ENCODE measurements at places on chromosomes 2 and 18. TPM values are rescaled to one million over a fixed set of nuclear protein-coding genes. Genes with fewer than 3 reads are reported as not detected.
A peak's percentile ranks its signal among the peaks of the same experiment; 100 is the strongest.

DNA sequence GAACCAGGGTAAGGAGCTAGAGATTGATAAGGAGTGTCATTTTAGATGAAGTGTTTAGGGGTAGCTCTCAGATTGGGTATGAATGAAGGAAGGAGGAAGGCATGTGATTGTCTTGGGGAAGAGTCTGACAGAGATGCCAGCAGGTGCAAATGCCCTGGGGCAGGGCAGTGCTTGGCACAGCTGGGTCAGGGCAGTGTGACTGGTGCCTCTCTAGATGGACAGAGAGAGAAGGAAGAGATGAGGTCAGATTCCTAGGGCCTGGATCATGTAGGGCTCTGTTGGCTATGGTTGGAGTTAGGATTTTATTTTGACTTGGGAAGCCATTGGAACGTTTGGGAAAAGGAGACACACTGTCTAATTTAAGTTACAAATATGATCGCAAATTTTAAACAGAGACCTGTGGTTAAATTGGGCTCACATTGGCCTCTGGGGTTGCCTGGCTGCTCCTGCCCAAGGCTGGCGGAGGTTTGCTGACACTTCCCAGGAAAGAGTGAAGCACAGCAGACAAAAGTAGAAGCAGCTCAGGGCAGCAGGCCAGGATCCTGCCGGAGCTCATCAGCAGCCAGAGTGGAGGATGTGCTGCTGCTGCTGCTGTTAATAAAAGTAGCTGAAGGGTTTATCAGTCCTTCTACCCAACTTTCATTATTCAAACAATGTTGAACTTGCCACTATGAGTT, 32.7 kb upstream of the FHL2 start:
- DNase-seq: no peak

DNA sequence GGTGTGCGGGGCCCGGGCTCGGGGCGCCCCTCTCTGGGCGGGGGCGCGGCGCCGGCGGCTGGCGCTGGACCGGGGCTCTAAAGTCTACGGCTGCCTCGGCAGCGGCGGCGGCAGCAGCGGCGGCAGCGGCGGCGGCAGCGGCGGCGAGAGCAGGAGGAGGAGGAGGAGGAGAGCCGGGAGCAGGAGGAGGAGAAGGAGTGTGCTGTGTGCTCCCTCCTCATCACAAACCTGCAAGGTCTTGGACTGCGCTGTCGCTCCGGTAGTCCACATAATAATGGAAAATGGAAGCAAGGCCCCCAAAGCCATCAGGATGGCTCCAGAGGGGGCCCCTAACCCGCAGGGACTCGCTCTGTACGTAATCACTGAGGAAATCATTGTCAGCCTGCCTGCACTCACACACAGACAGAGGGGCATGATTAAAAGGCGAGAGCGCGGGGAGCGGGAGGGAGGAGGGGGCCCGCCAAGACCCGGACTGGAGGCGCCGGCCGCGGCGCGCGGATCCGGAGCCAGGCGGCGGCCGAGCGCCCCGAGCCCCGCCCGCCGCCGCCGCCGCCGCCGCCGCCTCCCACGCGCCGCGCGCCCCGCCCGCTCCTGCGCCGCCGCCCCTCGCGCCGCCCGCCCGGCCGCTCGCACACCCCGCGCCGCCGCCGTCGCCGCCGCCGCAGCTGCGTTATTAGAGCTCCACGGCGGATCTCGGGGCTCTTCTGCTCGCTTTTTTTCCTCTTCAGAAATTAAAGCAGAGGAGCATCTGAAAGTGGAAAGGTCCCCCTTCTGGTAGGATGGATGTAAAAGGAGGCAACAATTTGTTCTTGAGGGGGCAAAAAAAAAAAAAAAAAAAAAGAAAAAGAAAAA, at the start of gene ZNF521:
Gene ZNF521, minus strand, starts transcription at position 390 of the 852 bp plus-strand sequence. CDS start 1,220 bp downstream, outside the sequence.
- DNase-seq: peak; percentile 88

- no peak for DNase-seq
Measured at GRCh38 chr18:50061876-50062517, 132.9 kb downstream of the MYO5B start.

DNA sequence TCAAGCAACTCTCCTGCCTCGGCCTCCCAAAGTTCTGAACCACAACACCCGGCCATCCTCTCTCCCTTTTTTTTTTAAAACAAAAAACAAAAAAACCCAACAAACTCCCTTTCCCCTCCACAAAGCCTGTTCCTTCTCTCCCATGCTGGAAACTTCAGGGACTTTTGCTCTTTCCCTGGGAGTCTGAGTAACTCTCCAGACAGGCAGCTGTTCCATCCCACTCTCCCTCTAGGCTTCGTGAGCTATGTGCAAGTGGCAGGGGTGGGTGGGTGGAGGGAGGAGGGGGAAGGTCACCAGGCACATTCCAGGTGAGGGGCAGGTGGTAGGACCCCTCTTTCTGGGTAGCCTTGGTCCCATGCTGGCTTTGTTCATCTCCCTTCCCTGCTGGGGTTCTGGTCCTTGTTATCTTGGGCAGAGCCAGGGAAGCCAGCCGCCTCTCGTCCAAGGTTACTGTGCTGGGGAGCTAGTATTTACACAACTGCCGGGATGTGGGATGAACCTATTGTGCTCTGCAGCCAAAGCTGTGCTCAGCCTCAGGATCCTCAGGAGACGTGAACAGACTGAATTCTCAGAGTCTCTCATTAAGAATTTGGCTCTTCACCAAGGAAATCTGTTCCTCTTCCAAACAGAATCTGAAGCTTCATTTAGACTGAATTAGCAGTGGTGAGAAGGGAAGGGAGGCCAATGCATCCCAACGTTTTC, 106.9 kb downstream of the LIPG start:
- peak; percentile 25 for DNase-seq

- DNase-seq: no peak
Measured at GRCh38 chr2:198587741-198588140, 783.3 kb downstream of the PLCL1 start.

GRCh38 chr2:120943403-120944034, 207.9 kb downstream of the GLI2 start:
- no peak for DNase-seq

GRCh38 chr2:188811522-188811921, 162.7 kb upstream of the COL3A1 start:
- DNase-seq: no peak

DNA sequence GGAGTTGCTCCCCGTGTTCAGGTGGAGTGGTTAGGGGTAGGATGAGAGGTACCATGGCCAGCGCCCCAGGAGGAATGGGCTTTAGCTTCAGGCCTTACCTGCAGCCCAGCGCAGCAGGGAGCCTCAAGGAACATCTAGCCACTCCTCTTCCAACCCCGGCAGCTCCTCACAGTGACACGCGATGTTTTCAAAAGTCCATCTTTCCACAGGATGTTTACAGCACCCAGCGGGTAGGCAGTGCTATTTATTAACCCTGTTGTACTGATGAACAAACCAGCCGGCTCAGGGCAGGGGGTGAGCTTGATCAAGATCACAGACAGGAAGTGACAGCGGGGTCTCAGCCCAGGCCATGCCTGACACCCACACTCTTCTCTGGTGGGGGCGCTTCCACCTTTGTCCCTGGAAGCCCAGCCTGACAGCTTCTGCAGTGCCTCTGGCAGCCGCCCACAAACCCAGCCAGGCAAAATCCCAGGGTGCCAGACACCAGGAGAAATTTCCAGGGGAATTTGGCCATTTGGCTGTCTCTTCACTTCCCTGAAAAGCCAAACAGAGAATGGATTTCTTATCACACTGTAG, 18.4 kb upstream of the PRLH start:
- peak; percentile 50 for DNase-seq

SCN7A gene
- polyA plus RNA-seq: 0.10 TPM

ASB18 gene
- not detected for polyA plus RNA-seq

BMPR2 gene
- 6.7 TPM for polyA plus RNA-seq

All from GM23338 (cell line).